ENCODE measurements at places on chromosomes 2 and 18.

- DNase-seq = peak; percentile 7
Measured at GRCh38 chr18:24811950-24812681, 351.7 kb downstream of the HRH4 start.

GRCh38 chr2:34492561-34493455 lies 893.7 kb upstream of the FAM98A start:
- no peak for DNase-seq

DNA sequence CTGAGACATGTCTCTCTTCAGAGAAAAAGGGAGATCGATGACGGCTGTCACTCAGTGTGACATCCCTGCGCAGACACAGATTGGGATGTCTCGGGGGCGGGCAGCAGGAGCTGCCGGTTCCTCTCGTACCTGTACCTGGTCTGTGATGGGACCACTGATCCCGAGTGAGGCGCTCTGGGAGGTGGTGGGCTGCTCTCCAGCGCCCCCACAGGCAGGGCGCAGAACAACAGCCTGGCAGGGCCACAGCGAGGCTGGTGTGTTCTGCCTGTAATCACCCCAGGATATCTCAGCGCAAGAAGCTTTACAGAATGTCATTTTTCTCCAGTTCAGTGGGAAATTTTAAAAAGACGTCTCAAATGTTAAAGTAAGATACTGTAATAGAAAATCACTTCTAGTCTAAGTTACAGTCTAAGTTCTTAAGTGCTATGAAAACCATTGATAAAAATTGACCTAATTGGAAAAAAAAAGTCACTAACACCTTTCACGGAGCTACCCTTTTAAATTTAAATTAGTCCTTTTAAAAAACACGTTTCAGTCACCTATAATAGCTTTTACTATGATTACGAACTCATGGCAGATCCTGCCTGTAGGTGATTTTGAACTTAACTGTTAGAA lies 189.8 kb downstream of the SNTG2 start:
- DNase-seq = no peak

GRCh38 chr18:29779096-29779495 lies 1263.4 kb downstream of the DSC3 start:
- peak; percentile 15 for DNase-seq

DNA sequence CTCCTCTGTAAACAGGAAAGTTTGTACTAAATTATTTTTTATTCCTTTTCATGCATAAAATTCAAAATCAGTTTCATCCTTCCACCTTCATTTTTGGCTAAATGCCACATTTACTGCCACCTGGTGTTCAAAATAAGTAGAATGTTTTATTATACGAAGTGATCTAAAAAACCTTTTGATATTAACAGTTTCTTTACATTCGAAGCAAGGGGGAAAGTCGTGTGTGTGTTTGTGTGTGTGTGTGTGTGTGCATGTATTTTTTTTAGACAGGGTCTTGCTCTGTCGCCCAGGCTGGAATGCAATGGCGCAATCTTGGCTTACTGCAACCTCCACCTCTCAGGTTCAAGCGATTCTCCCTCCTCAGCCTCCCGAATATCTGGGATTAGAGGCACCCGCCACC lies 9.0 kb upstream of the SCN9A start:
- peak; percentile 65 for DNase-seq

GRCh38 chr2:172698041-172698863 lies 37.4 kb upstream of the RAPGEF4 start:
- peak; percentile 71 for DNase-seq

GRCh38 chr2:232342635-232343565 lies 35.7 kb upstream of the ALPP start:
- no peak for DNase-seq

GRCh38 chr18:78853341-78853740 lies 126.3 kb upstream of the SALL3 start:
- no peak for DNase-seq

GRCh38 chr2:10238991-10239485 lies 63.7 kb upstream of the HPCAL1 start:
- DNase-seq = no peak

DNA sequence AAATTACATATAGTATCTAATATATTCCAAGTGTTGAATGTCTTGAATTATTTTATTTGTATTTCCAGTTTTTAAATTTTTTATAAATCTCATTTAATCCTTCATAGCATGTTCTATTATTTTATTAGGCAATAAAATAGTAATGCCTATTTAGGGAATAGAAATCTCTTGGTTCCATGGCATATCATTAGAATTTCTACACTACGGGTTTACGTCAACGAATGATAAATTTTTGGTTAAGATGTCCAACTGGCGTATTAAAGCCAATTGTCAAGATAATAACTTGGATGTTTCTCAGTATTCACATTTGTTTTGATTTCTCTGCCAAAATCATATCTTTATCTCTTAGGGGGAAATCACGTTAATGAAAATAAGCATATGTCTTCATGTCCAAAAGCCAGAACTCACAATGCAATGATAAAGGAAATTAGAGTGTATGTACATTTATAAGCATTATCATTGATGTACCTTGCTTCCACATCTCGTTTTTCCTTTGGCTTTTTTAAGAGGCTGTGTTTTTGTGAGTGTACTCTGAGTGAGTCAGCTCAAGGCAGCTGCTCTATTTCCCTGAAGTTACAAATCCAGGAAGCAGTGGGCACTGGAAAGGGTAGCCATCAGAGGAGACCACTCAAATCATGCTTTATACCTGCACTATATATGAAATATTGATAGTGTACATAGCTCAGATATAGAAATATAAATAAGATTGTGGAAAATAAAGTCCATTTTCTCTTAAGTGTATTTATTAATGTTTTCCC lies 115.8 kb upstream of the PDE1A start:
- peak; percentile 92 for DNase-seq

- DNase-seq = no peak
Measured at GRCh38 chr2:96928277-96928781, 58.1 kb downstream of the FAM178B start.

- DNase-seq = no peak
Measured at GRCh38 chr2:19753818-19754217, 148.0 kb downstream of the TTC32 start.

GRCh38 chr2:188146888-188147287 lies 144.8 kb upstream of the GULP1 start:
- no peak for DNase-seq

DNA sequence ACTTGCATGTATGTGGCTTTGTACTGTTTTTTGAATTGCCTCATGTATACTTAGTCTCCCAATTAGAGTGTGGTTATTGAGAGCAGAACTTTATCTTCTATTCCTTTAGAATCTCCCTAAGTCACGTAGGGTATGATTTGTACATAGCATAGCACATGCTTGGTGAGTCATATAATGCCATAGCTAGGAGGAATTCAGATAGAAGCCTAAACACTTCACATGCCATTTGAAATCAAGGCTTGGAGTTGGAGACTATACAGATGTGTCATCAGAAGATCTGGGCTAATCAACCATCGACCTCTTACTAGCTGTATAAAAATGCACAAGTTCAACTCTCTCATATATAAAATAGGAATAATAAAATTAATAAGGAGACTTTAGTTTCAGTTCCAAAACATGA lies 222.6 kb upstream of the ST6GAL2 start:
- DNase-seq = no peak

- no peak for DNase-seq
Measured at GRCh38 chr2:1614564-1614963, 129.8 kb downstream of the PXDN start.

Measured in fibroblast of the aortic adventitia (primary cell).